ENCODE measurements at places on chromosomes 16 and 17.

- DNase-seq, result no peak
Measured at GRCh38 chr17:62653826-62654761, 26.6 kb downstream of the MRC2 start.

DNA sequence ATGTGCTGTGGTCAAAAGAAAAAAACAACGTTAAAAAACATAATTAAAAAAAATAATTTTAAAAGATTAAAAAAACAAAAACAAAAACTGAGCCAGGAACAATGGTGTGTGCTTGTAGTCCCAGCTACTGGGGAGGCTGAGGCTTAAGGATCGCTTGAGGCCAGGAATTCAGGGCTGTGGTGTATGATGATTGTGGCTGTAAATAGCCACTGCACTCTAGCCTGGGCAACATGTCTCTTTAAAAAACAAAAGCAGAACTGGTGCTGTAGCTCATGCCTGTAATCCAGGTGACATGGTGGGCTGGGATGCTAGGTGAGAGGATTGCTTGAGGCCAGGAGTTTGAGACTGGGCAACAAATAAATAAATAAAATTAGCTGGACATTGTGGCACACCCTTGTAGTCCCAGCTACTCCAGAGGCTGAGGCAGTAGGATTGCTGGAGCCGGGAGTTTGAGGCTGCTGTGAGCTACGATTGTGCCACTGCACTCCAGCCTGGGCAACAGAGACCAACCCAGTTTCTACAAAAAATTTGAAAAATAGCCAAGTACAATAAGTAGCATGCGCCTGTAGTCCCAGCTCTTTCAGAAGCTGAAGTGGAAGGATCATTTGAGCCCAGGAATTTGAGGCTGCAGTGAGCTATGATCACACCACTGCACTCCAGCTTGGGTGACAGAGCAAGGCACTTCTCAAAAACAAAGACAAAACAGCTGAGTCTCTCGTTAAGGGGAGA, 43.6 kb downstream of the NFATC3 start:
- no peak for DNase-seq

DNA sequence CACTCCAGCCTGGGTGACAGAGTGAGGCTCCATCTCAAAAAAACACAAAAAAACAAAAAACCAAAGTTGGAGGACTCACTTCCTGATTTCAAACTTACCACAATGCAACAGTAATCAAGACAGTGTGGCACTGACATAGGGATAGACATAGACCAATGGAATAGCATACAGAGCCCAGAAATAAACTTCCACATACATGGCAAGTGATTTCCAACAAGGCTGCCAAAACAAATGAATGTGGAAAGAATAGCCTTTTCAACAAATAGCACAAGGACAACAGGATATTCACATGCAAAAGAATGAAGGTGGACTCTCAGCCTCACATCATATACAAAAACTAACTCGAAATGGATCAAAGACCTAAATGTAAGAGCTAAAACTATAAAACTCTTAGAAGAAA, 36.8 kb upstream of the RASD1 start:
- peak; percentile 64 for DNase-seq

- DNase-seq, result no peak
Measured at GRCh38 chr17:66335797-66336196, 33.4 kb downstream of the PRKCA start.

DNA sequence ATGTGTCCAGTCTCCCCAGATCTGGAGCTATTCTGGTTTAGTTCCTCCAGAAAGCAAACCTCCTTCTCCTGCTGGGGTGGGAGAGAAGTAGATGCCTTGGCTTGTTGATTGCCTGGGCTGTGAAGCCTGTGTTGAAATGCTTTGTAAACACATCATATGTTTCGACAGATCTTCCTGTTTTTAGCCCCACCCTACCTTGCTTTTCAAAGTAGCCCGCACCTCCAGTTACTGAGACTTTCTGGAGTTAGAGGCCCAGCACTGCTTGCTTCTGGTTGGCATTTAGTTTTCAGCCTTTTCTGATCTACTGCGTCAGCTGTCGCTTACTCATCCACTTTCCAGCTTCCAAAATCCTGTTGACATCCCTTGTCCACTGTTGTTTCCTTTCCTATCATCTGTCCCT, 17.9 kb upstream of the NDEL1 start:
- peak; percentile 7 for DNase-seq

- no peak for DNase-seq
Measured at GRCh38 chr17:77203436-77203835, 62.7 kb downstream of the SEC14L1 start.

- no peak for DNase-seq
Measured at GRCh38 chr17:72349491-72349995, 228.7 kb downstream of the SOX9 start.

- DNase-seq, result no peak
Measured at GRCh38 chr17:78728495-78728894, 53.6 kb downstream of the CYTH1 start.
